Vein endothelial cell (primary cell): ENCODE measurements at places on chromosomes 4 and X. TPM values are rescaled to one million over a fixed set of nuclear protein-coding genes. Genes with fewer than 3 reads are reported as not detected.

Gene IRAK1
- total RNA-seq = 78.5 and 94.4 TPM in 2 replicates

Gene CFI
- 47.0 and 48.1 TPM in 2 replicates for total RNA-seq

Gene PDZD4
- 0.29 and 0.33 TPM in 2 replicates for total RNA-seq

Gene RBM46
- 0.10 TPM in 1 of 2 replicates, not detected in the other for total RNA-seq

Gene STK26
- total RNA-seq = 0.33 and 4.4 TPM in 2 replicates

Gene NAA11
- total RNA-seq = not detected in 2 replicates

Gene MAOB
- total RNA-seq = not detected in 2 replicates

Gene CTAG1A
- not detected in 2 replicates for total RNA-seq

Gene VCX3A
- total RNA-seq = not detected in 2 replicates

Gene PITX2
- total RNA-seq = 0.33 TPM in 1 of 2 replicates, not detected in the other

Gene SLITRK2
- not detected in 2 replicates for total RNA-seq

Gene CCDC110
- 0.19 and 1.6 TPM in 2 replicates for total RNA-seq

Gene SPATA4
- 0.67 TPM in 1 of 2 replicates, not detected in the other for total RNA-seq

Gene APOO
- total RNA-seq = 8.4 and 8.5 TPM in 2 replicates

Gene CXCL10
- 0.10 and 0.33 TPM in 2 replicates for total RNA-seq

Gene ALAS2
- not detected in 2 replicates for total RNA-seq

Gene ADH6
- not detected in 2 replicates for total RNA-seq

Gene NSUN7
- not detected in 2 replicates for total RNA-seq

Gene LIMCH1
- 31.0 and 53.1 TPM in 2 replicates for total RNA-seq

Gene GABRB1
- not detected in 2 replicates for total RNA-seq

Gene MAGEC3
- total RNA-seq = not detected in 2 replicates

Gene DMD
- total RNA-seq = 4.7 and 14.7 TPM in 2 replicates

Gene TAF7L
- total RNA-seq = 0.33 and 0.38 TPM in 2 replicates

Gene TLR3
- 2.9 and 3.3 TPM in 2 replicates for total RNA-seq

Gene SOWAHD
- not detected in 2 replicates for total RNA-seq

Gene DHX15
- total RNA-seq = 136 and 185 TPM in 2 replicates

Gene STAP1
- not detected in 2 replicates for total RNA-seq

Gene OGT
- total RNA-seq = 164 and 197 TPM in 2 replicates

Gene FMR1NB
- total RNA-seq = not detected in 2 replicates

Gene GRK4
- 4.2 and 6.3 TPM in 2 replicates for total RNA-seq

Gene ZXDA
- 14.4 and 14.8 TPM in 2 replicates for total RNA-seq

Gene FGF13
- total RNA-seq = 20.3 and 43.1 TPM in 2 replicates

Gene CITED1
- not detected in 2 replicates for total RNA-seq

Gene CLIC2
- 10.8 and 16.8 TPM in 2 replicates for total RNA-seq

Gene MAGEA1
- not detected in 2 replicates for total RNA-seq

Gene CT45A2
- total RNA-seq = not detected in 2 replicates

Gene CORIN
- total RNA-seq = 0.33 TPM in 1 of 2 replicates, not detected in the other

Gene CT47A1
- not detected in 2 replicates for total RNA-seq

Gene NWD2
- total RNA-seq = not detected in 2 replicates

Gene AADAT
- total RNA-seq = 0.86 and 1.6 TPM in 2 replicates

Gene GIMD1
- total RNA-seq = not detected in 2 replicates

Gene PPP1R2C
- total RNA-seq = not detected in 2 replicates

Gene AFP
- total RNA-seq = not detected in 2 replicates

Gene SULT1E1
- total RNA-seq = 6.7 and 23.8 TPM in 2 replicates

Gene ANKRD37
- total RNA-seq = 3.4 and 15.0 TPM in 2 replicates

Gene MAGEB10
- total RNA-seq = not detected in 2 replicates

Gene XPNPEP2
- total RNA-seq = not detected in 2 replicates

Gene LUZP4
- total RNA-seq = not detected in 2 replicates

Gene DCAF8L2
- total RNA-seq = 0.10 and 0.33 TPM in 2 replicates

Gene TCEAL6
- not detected in 2 replicates for total RNA-seq

Gene SLAIN2
- 38.2 and 52.4 TPM in 2 replicates for total RNA-seq

Gene GAGE10
- not detected in 2 replicates for total RNA-seq
